Endothelial cell (in vitro differentiated cells): ENCODE measurements at places on chromosomes 4 and X. TPM values are rescaled to one million over a fixed set of nuclear protein-coding genes. Genes with fewer than 3 reads are reported as not detected.

DNA sequence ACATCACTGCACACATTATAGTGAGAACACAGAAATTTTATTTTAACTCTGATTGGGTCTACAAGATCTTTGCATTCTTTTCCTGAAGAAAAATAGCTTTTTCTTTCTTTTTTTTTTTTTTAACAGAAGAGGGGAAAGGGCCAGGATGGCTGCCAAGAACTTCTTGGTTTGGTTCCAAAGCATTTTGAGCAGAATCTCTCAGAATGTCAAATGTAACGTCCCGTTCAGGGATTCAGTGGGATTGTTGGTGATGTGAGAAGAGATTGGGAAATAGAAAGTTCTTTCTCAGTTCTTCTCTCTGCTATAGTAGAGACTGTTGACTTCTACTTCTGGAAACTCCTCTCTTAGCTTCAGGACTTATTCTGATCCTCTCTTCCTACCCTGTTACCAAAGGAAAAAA lies 70.9 kb upstream of the CBR4 start:
- no peak for DNase-seq

GRCh38 chr4:47533689-47534347 lies 48.7 kb downstream of the ATP10D start:
- DNase-seq: no peak

DNA sequence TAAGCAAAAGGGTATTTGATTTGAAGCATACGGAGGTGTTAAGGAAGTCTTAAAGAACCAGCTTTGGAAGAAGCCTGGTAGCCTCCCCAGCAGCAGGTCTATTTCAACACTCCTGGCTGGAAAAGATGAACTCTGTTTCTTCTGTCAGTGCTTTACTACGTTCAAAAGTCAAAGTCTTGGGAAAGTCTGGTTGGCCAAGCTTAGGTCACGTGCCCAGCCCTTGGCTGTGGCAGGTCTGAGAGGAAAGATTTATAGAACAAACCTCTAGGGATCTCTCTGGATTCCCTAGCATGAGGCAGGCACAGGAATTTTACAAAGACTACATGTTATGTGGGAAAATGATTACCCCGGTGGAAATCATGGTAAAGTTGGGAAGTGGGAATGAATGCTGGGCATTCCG lies 8.6 kb upstream of the ARHGAP10 start:
- DNase-seq: no peak

- no peak for DNase-seq
Measured at GRCh38 chr4:85496126-85496849, 21.3 kb downstream of the ARHGAP24 start.

DNA sequence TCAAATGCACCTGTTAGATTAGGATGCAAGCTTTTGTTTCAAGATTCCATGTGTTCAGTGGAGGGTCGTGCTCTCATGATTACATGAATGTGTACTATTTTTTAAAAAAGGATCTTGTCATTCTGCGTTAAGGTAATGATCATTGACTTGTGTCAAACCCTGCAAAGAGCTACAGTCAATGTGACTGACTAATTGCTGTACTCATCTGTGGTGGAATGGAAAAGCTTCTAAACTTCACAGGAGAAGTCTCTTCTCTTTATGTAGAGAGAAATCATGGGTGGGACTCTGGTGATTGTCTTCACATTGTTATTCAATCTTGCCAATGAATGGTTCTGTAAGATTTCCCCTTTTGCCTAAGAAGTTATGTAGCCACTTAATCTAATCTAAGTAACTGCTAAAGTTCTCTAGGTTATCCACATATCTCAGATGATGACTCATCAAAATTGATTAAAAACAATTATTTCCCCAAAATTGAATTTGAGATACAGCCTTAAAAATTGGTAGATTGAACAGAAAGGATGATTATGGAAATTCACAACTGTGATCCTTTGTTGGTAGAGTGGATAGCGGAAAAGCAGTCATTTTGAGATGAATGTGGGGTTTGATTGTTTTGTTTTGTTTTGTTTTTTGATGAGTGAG lies 6.7 kb downstream of the MAGEE1 start:
- no peak for DNase-seq

DNA sequence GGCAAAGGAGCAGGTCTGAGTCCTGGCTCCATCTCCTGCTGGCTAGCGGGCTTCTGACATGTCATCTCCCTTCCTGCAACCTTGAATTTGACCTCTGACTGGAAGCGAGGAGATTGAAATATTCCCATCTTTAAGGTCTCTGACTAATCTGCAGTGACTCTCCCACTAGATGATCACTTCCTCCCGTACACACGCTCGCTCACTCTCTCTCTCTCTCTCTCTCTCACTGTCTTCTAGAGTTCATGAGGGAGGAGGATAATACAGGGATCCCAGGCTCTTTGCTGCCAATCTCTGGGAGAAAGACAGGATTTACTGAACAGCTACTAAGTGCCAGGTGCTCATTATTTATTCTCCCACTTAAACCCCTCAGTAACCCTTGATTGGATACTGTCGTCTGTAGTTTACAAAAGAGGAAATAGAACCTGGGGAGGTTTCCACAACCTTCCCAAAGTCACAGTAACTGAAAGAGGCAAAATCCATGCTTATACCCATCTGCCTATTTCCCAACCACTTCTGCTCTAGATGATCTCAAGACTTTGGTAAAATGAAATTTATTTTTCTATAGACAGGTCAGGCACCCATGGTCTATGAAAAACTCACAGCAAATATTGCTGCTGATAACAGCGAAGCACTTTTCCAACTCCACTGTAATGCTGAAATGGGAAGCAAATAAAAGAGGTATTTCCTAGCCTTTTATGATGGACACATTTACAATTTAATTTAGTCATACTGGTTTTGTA lies 193.5 kb upstream of the C1QTNF7 start:
- no peak for DNase-seq

- no peak for DNase-seq
Measured at GRCh38 chr4:101328063-101328602, 19.2 kb downstream of the PPP3CA start.

GRCh38 chr4:122129061-122129460 lies 23.1 kb upstream of the BLTP1 start:
- DNase-seq: no peak

Gene SRPK3
- total RNA-seq: 0.18 TPM

Gene MTMR8
- total RNA-seq: 3.4 TPM

Gene NSG1
- total RNA-seq: 2.9 TPM
